A549 treated with GW870086 at 1 μM for 4 hours (cell line): ENCODE measurements at places on chromosomes 1 and 21. TPM values are rescaled to one million over a fixed set of nuclear protein-coding genes. Genes with fewer than 3 reads are reported as not detected.

The DSCAM gene
- not detected in 5 replicates for total RNA-seq

The DIO1 gene
- 0.09 to 0.16 TPM in 2 of 5 replicates, not detected in the others for total RNA-seq

The ANGPTL3 gene
- total RNA-seq, result not detected in 5 replicates

The B4GALT2 gene
- total RNA-seq, result 48.8 to 72.3 TPM (median 68.3 TPM) in 5 replicates

The SRM gene
- 142 to 245 TPM (median 200 TPM) in 5 replicates for total RNA-seq
